Neural progenitor cell (in vitro differentiated cells): ENCODE measurements at places on chromosomes 2 and 18. TPM values are rescaled to one million over a fixed set of nuclear protein-coding genes. Genes with fewer than 3 reads are reported as not detected.

DNA sequence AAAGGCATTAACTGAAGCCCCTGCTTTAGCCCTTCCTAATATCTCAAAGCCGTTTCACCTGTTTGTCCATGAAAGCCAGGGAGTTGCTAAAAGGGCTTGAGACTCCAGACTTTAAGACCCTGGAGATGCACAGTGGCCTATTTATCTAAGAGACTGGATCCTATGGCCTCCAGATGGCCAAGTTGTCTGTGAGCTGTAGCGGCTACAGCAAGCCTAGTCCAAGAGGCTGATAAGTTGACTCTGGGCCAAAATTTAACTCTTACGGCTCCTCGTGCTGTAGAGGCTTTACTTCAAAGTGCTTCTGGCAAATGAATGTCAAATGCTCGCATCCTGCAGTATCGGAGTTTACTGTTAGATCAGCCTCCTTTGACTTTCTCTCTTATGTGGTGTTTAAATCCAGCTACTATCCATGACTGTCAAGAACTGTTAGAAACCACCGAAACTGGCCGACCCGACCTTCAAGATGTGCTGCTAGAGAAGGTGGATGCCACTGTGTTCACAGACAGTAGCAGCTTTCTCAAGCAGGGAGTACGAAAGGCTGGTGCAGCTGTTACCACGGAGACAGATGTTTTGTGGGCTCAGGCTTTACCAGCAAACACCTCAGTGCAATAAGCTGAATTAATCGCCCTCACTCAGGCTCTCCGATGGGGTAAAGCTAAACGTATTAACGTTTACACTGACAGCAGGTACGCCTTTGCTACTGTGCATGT lies 336.7 kb upstream of the CNTNAP5 start:
- peak; percentile 7 for DNase-seq

GRCh38 chr2:121287146-121287798 lies 2.3 kb upstream of the TFCP2L1 start:
- DNase-seq = no peak

- DNase-seq = no peak
Observed at GRCh38 chr2:99980176-99980575, 162.2 kb downstream of the AFF3 start.

GRCh38 chr2:189258616-189259365 lies 79.2 kb upstream of the COL5A2 start:
- DNase-seq = no peak

GRCh38 chr18:63869851-63870250 lies 17.7 kb upstream of the SERPINB2 start:
- DNase-seq = no peak

DNA sequence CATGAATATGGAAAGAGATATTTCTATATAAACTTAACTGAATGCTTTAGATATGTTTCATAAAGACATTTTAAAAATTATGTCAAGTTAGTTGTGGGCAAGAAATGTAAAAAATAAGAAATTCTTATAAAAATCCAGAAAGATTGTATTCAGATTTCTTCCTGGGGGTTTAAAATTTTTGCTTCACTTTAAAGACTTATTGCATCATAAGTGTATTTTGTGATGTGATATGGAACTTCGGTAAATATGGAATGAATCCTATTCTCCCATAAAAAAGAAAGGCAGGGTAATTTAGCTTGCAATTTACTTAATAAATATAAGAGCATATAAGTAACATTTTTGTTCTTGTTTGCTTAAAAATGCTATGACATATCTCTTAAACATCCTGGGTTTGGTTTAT lies 104.8 kb upstream of the CWC22 start:
- no peak for DNase-seq

- DNase-seq = no peak
Observed at GRCh38 chr2:7392076-7392787, 475.0 kb downstream of the RNF144A start.

- DNase-seq = no peak
Observed at GRCh38 chr2:30769891-30770462, 37.3 kb downstream of the CAPN13 start.

GRCh38 chr18:49344096-49344495 lies 116.3 kb downstream of the DYM start:
- no peak for DNase-seq

Gene KCNF1
- 0.15 TPM in 1 of 2 replicates, not detected in the other for total RNA-seq

DNA sequence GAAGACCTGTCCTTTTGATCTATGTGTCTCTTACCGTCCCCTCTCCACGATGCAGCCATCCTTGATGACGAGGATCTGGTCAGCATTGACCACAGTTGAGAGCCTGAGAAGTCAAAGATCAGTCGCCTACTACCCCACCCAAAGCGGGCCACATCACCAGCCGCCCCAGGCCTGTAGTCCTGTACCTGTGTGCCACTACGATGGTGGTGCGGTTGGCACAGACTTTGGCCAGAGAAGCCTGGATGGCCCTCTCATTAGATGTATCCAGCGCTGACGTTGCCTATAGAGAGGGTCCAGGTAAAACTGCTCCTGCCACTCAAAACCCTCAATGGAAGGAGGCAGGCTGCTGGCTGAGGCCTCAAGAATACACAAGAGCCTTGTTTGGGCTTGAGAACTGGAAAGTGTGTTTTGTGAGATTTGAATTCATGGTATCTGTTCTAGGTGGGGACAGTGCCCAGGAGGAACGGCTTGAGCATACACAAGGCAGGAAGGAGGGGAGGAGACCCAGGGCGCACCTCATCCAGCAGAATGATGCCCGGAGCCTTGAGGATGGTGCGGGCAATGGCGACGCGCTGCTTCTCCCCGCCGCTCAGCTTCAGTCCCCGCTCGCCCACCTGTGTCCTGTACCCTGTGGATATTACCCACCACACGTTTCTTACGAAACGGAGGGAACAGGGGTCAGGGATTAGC lies 3.8 kb downstream of the ZFAND2B start:
- no peak for DNase-seq

DNA sequence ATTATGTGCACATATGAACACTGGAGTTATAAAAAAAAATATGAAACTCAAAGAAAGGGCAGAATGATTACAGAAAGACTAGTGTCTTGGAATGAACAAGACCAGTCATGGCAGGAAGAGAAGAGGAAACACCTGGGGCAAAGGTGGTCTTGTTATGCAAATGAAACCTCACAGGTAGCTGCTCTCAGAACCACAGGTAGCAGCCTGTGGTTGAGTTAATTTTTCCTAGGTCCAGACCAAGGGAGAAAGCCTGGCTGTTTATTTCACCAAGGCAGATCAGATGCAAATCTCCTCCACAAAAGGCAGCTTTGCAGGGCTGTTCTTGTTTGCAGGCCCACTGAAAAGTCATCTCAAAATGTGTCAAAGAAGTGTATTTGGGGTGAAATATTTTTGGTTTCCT lies 785.8 kb downstream of the RNF144A start:
- DNase-seq = peak; percentile 38

DNA sequence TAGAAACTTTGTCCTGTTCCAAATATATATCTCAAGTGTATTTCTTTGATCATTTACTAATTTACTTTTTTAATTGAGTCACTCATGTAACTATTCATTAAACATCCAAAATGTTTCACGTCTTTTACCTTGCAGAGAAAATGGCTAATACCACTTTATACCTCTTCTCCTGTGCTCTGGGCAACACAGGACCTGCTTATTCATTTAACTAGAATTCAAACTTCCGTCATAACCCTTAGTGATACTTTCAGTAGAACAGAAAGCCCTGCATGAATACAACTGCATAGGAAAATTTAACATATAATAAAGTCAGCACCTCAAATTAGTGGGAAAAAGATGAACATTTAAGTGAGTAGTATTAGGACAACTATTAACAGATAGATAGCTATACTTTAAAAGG lies 205.2 kb downstream of the MREG start:
- DNase-seq = no peak

DNA sequence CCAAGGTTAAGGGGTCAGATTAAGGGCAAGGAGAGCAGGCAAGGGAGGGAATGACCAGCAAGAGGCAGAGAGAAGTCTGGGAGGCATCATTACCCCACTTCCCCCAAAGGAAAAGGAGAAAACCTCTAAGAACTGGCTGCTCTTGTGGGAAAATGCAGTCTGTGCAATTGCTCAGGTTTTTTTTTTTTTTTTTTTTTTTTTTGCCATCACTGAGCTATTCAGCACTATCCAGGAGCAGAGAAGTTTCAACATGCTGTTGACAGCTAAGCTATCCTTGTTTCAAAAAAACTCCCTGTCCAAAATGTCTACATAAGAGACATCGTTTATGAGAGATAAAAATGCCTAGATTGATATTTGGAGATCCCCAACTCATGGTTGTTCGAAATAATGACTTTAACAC lies 345.4 kb downstream of the TDRD15 start:
- DNase-seq = no peak

DNA sequence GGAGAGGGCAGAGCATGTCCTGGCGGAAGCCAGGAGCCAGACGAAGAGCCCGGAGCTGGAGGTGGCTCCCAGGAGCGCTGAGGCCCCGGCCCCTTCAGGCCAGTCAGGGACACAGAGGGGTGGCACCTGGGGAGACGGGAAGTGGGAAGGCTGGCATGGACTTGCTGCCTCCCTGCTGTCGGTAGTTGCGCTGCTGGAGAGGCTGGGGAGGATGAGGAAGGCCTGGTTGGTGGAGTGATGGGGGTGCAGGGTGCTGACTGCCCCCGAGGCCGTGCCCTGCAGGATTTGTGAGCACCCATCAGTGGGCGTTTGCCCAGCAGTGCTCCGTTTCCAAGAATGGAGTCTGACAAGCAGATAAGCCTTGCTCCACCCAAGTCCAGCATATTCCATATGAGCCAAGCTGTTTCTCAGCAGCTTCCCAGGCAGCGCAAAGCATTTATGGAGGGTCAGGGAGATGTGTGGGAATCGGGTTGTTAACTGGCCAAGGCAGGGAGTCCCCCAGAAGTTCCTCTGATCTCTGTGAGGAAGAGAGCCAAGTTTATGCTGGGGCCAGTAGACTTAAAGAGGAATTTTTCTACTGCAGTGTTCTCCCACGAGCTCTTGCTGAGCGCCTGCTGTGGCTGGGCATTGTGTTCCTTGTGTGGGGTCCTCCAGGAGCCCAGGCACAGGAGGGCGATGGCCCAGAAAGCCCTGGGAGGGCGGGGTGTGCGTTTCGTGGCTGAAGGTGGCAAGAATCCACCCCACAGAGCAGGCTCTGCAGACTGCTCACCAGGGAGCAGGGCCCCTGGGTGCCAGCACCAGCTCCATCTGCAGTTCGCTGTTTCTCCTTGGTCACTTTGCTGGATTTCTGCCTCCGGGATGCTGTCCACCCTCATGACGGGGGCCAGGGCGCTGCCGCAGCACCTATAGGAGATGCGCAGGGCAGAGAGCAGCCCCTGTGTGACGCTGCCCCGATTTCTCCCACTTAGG lies 250.2 kb downstream of the ALPK2 start:
- no peak for DNase-seq

Gene OXER1
- 0.62 and 0.88 TPM in 2 replicates for total RNA-seq

- no peak for DNase-seq
Observed at GRCh38 chr2:9737053-9737875, 106.0 kb upstream of the TAF1B start.

DNA sequence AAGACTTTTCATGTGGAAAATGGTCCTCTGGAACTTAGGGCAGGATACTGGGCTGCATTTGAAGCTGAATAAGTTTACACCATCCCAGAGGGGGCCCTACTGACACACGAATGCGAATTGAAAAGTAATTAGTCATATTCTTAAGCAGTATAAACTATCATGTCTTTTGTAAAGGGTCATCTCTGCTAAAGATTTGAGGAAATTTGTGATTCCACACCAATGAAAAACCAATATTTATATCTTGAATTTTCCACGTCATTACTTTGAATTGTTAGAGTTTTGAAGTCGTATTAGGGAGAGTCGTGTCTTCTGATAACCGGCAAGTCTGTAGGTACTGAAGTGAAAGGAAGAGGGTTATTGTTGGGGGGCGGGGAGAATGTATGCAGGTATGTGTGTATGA lies 4.1 kb upstream of the OTX1 start:
- DNase-seq = peak; percentile 15

- DNase-seq = no peak
Observed at GRCh38 chr18:4208366-4208765, 246.7 kb downstream of the DLGAP1 start.

GRCh38 chr2:128252501-128252900 lies 66.2 kb downstream of the HS6ST1 start:
- no peak for DNase-seq

- no peak for DNase-seq
Observed at GRCh38 chr18:12086249-12086648, 7.4 kb upstream of the ANKRD62 start.

DNA sequence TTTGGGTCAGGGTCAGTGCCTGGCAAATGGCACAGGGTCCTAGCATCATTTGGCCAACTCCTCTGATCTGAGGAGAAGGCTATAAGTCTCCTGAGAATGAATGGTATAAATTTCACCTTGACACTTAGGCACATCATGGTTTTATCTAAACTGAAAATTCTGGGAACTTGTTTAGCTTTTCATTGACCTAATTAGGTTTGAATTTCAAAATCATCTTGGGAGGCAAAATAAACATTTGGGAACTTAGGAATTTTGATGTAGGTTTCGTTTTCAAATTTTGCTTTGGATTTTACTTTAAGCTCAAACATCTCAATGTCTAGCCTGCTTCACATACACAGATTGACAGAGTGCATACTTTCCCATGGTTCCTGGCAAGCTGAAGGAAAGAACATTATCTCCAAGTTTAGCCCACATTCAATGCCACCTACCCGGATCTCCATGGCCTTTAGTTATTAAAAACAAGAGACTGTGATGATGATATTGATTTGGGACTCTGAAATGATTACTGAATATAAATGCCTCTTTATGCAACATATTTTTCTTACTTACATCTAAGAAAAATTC lies 44.5 kb downstream of the MYOM1 start:
- DNase-seq = no peak

DNA sequence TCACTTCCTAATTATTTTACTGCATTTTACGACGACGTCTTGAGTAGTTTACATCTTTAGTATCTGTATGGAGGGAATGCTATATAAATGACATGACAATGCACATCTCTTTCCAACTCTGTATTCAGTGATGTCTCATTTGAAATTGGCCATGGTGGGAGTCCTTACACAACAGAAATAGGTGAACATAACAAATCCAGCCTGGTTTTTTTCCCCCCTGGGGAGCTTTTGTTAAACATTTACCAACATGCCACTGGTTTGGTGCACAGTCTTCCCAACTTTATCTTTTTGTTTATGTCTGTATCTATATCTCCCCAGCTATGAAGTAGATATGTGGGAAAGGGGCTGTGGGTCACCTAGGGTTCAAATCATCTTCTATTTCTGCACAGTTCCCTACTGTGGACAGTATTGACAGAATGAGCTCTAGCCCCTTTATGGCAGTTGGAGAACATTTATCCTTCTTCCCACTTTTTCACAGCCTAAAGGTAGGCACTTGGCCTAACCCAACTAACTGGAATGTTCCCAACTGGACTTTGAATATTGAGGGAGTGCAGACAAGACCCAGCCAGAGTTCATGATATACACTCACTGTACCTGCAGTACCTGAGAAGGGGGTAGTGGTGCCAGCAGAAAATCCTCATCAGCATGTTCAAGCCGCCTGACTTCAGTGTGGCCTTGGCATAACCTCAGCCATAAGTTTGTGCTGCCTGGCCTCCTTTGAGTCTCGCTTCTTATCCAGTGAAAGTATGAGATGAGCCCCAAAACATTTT lies 5.7 kb upstream of the RTKN start:
- DNase-seq = no peak

GRCh38 chr2:170222842-170223241 lies 44.9 kb downstream of the MYO3B start:
- DNase-seq = no peak

Gene MRO
- 0.06 TPM in 1 of 2 replicates, not detected in the other for total RNA-seq
